ENCODE measurements at places on chromosomes 2 and 18.
A peak's percentile ranks its signal among the peaks of the same experiment; 100 is the strongest.

DNA sequence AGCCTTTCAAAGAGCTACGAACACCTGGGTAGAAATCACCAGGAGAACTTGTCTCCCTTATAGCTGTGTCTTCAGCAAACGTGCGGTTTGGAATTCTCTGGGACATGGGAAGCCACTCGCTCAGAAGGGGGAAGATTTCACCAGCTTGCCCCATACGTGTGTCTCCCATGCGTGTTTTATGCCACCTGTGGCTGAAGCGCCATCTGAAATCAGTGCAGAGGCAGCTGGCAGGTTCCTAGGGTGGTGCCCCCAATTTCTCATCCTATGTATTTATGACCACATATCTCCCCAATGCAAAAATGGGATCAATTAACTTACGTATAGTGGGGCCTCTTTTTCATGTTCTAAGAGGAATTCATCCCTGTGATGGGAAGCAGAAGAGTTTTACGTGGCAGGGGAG, 81.6 kb downstream of the TPO start:
- no peak for DNase-seq

DNA sequence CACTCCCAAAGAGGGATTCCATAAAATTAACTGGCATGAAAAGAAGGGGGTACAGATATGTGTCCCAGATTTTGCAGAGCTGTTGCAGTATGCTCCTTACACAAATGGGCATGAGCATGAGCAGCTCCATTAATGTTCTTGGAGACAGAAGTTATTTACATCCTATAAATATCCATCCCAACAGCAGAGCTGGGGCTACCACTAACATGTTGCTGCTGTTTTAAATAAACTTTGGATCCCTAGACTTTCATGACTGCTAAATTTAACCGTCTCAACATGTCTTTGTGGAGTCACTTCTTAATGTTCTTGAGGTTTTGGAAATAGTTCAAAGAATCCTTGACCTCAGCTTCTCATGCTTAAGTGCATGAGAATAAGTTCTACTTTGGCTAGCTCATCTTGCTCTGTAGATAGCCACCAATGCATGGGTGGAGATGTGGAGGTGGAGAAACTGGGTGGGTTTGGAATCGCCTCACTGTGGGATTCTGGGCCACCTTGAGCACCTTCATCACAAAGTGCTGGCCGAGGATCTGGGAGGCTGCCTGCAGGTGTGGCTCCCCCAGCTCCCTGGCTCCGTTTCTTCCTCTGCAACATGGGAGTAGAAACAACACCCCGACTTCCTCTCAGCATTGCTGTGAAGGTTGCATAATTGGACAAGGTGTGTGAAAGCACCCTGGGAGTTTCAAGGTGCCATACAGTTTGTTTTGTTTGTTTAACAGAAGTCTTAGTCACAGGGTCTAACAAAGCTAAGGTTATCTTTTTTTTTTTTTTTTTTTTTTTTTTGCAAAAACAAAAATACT, 307.2 kb downstream of the MYCN start:
- DNase-seq: no peak

DNA sequence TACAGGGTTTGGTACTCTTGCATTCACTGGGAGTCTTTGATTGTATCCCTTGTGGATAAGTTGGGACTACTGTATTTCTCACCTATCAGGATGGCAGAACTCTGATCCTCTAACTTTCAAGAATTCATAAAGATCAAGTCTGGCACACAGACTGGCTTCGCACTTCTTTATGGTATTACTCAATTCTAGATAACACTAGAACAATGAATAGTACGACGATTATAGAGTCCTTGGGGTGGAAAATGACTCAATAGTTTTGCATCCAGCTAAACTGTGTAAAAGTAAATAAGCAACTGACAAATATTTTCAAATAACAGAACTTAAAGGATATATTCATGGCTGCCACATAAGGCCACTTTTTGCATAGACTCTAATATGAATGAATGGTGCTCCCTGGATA, 103.4 kb upstream of the MEX3C start:
- DNase-seq: no peak

GRCh38 chr2:99975386-99975785, 167.0 kb downstream of the AFF3 start:
- no peak for DNase-seq

DNA sequence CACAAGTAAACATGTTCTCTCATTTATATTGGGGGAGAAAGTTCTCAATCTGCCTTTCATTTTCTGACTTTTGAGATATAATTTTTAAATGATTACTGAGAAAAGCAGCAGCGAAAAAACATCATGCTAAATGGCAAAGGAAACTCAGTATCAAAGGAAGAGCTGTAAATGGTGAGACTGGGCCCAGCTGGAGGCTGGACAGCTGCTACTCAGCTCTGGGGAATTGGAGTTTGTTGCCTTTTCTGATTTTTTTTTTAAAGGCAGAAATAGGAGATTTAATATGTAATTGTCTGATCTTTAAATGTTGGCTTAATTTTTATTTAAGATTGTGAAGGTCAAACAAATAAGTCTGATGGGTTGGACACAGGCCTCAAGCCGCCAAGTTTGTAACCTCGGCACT, 137.1 kb upstream of the TACR1 start:
- DNase-seq: no peak

GRCh38 chr2:27922842-27923241, 32.3 kb downstream of the BABAM2 start:
- DNase-seq: no peak

GRCh38 chr2:8581601-8582041, 100.2 kb upstream of the ID2 start:
- no peak for DNase-seq

- no peak for DNase-seq
These were observed 1.6 kb downstream of the DLGAP1 start for GRCh38 chr18:4453567-4453873.

DNA sequence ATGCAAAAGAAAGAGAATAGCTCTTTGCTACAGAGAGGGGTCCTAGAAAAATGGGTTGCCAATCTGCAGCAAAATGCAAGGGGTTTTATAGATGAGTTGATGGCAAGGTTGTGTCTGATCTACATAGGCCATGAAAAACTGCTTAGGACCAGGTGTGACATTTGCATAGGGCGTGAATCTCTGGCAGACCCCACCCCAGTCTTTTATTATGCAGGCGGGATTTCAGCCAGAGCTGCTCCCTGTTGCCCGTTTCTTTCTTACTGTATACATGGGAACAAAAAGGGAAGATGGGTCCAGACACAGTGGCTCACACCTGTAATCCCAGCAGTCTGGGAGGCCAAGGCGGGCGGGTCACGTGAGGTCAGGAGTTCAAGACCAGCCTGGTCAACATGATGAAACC, 286.4 kb upstream of the LRRTM4 start:
- DNase-seq: no peak

DNA sequence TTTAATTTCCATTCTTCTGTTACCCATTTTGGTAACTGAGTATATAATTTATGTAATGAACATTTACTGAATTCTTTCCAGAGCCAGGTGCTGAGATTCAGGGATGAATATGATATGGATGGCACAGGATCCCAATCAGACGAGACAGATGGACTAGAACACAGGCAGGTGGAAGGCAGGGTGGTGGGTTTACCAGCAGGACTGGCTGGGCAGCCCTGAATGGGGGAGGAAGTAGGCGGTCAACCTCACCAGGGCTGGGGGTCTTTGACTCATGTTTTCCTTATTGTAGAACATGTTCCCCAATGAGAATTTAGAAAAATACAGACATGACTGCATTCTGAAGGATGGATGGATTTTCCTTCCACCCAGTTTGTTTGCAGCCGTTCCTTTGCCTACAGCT, 80.3 kb downstream of the CIB4 start:
- DNase-seq: no peak

DNA sequence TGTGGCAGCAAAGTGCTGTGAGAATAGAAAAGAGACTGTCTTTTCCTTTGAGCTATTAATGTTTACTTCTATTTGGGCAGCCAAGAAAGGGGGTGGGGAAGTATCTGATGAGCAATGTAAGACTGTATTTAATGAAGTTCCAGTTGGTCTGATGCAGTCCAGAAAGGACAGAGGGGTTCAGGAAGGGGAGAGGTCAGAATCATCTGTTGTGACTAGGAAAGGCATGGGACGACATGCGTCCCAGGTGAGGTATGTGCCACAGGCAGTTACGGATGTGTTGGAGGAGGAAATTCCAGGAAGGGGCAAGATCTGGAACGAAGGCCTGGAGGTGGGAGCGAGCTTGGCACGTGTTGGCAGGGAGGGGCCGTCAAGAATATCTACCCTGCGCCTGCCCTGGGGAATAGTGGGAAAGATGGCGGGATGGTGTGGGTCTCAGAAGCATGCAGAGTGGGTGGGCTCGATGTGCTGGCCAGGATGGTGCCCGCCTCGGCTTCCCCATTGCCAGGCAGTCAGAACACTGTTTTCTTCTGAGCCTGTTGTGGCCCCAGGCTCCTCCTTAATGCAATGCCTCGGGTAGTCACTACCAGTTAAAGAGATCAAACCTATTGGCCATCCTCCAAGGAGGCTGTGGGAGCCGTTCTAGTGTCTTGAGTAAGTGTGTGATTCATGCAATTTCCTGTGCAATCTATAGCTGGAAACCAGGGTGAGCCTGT, 57.8 kb upstream of the TXNDC2 start:
- no peak for DNase-seq

- no peak for DNase-seq
These were observed 123.6 kb downstream of the EIPR1 start for GRCh38 chr2:3253913-3254441.

GRCh38 chr2:51624995-51625394, 593.1 kb upstream of the NRXN1 start:
- no peak for DNase-seq

- DNase-seq: no peak
These were observed 53.8 kb downstream of the TGOLN2 start for GRCh38 chr2:85273738-85274731.

DNA sequence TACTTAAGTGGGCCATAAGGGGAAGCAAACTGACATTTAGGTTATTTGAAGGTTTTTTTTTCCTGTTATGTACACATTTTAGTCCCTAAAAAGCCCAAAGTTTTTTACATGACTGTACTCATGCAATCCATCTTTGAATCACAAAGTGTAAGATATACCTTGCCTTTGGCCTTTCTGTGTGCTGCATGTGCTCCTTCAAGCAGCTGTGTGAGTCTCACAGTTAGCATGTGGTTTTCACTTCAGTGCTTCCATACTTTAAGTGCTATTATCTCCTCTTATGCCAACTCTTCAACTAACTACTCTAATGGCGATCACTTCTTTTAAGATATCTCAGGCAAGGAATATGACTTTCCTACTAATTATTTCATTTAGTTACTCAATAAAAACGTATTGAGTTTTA, 597.1 kb upstream of the ACVR2A start:
- DNase-seq: peak; percentile 25

GRCh38 chr2:237572021-237572741, 5.8 kb downstream of the PRLH start:
- peak; percentile 84 for DNase-seq

- DNase-seq: no peak
These were observed 31.2 kb upstream of the EDAR start for GRCh38 chr2:109020217-109020637.

- no peak for DNase-seq
These were observed 26.1 kb upstream of the SEMA4C start for GRCh38 chr2:96895746-96896651.

DNA sequence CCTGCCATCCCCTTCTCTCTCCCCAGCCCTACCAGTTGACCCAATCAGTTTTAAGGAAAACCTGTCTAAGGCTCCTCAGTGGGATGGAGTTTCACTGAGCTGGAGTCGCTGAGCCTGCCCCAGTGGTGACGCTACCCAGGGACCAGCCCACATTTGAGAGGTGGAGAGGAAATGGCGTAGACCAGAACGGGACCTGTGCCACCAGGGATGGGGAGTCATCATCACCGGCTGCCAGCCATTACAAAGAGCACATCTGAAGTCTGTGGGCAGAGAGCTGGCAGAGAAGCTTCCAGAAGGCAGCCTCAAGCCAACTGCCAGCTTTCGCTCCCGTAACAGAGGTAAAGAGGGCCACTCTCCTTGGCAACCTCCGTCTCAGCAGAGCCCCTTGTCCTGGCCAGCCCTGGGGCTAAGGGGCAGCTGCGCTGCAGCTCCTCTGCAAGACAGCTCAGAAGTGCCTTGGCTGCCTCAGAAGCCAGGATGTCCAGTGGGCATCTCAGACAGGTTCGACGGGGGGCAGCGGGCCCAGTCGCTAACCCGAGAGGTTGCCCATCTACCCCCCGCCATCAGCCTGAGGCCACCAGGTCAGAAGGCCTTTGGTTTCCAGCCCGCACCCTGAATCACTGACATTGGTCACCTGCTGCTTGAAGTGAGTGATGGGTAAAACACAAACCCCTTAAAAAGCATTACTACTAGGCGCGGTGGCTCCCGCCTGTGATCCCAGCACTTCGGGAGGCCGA, 15.4 kb downstream of the SDC1 start:
- DNase-seq: no peak

DNA sequence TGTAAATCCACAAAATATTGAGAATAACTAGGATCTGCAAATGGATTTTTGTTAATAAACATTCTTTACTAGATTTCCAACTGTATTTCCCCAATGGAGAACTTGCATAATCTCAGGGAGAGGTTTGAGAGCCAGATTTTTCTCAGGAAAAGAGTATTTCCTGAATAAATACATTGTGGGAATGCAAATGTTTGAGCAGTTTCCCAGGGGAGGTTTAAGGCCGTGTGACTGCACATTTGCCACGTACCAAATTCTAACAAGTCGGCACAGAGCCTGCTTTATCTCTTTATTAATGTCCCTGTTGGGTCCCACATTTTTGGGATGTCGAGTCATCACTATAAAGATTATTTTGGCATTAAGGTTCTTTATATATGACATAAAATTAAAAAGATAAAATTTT, 27.0 kb downstream of the TFPI start:
- DNase-seq: no peak

- DNase-seq: no peak
These were observed 68.8 kb downstream of the SH3RF3 start for GRCh38 chr2:109197491-109198418.

DNA sequence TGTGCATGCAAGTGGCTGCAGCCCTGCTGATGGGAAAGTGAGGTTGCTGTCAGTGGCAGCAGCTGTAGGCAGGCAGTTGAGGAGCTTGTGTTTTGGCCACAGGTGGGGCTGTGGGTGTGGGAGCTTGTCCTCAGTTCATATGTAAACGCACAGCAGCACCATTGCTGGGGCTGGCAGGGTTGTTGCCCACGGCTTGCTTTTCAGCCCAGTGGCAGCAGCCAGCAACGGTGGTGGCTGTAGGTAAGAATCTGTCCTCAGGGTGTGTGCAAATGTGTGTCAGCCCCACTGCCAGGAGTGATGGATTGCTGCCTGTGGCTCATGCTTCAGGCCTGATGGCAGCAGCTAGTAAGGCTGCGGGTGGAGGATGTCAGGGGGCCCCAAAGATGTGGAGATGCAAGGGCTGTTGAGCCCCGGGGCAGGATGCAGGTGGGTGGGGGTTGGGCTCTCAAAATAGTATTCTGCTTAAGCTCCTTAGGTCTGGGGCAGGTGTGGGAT, 141.3 kb upstream of the THUMPD2 start:
- peak; percentile 49 for DNase-seq

DNA sequence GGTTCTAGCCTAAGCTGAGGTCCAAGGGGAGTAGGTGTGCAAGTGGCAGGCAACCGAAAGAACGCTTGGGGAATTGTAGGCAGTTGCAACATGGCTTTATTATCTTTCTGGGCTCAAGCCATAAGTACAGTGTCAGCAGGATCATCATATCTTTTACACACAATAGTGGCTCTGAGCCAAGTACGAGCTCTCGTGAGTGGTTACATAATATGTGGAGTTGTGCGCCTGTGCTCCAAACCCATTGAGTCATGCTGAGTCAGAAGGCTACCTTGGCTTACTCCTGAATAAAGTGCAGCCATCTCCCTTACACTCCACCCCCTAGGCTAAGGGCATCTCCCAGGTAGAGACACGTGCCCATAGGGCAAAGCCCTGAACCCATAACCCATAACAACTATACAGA, 233.9 kb downstream of the SATB2 start:
- DNase-seq: no peak

- no peak for DNase-seq
These were observed 4.2 kb downstream of the TMEM177 start for GRCh38 chr2:119683074-119683712.

GRCh38 chr2:37376421-37377186, 32.2 kb downstream of the QPCT start:
- DNase-seq: peak; percentile 25

All from NAMALWA (cell line).